ENCODE measurements at places on chromosomes 4 and X.
A peak's percentile ranks its signal among the peaks of the same experiment; 100 is the strongest.

DNA sequence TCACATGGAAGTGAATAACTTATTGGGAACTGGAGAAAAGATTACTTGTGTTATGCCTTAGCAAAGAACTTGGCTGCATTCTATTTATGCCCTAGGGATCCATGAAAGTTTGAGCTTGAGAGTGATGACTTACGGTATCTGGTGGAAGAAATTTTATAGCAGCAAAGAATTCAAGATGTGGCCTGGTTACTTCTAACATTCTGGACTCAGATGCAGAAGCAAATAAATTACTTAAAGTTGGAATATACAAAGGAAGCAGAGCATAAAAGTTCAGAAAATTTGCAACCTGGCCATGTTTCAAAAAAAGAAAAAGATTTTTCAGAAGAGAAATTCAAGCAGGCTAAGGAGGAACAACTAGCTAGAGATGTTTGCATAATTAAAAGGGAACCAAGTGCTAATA lies 252.3 kb upstream of the WDFY3 start:
- DNase-seq: no peak

GRCh38 chr4:111475001-111475400 lies 670.3 kb upstream of the FAM241A start:
- peak; percentile 52 for DNase-seq

GRCh38 chr4:114561590-114561989 lies 37.0 kb upstream of the UGT8 start:
- DNase-seq: no peak

- no peak for DNase-seq
Observed at GRCh38 chr4:10088135-10089010, 28.2 kb downstream of the WDR1 start.

DNA sequence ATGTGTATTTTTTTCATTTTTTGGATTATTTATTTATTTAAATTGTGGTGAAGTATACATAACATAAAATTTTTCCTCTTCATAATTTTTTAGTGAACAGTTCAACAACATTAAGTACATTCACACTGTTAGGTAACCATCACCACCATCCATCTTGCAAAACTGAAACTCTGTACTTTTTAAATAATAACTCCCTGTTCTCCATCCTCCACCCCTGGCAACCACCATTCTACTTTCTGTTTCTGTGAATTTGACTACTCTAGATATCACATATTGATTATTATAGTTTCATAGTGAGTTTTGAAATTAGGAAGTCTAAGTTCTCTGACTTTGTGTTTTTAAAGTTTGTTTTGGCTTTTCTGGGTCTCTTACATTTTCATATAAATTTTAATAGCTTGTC lies 89.3 kb upstream of the STX18 start:
- no peak for DNase-seq

GRCh38 chr4:112895811-112896608 lies 153.4 kb upstream of the ANK2 start:
- peak; percentile 23 for DNase-seq

- DNase-seq: peak; percentile 26
Observed at GRCh38 chr4:68349279-68349648, 626 bp downstream of the YTHDC1 start.

DNA sequence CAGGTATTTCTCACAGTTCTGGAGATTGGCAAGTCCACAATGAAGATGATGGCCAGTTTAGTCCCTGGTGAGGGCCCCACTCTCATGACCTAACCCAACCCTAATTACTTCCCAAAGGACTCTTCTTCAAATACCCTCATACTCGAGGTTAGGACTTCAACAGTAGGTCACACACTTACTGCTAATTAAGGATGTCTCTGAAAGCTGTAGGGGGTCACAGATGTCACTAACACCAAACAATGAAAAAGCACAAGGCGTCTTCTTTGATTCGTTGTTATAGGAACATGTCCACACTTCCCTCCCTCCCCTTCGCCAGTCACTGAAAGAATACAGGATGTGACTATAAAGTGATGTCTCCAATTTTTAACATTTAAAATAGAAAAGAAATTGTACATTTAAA lies 309.7 kb downstream of the PACRGL start:
- no peak for DNase-seq

All from fibroblast of skin of right quadriceps (primary cell).